ENCODE measurements at places on chromosomes 1 and 21.

DNA sequence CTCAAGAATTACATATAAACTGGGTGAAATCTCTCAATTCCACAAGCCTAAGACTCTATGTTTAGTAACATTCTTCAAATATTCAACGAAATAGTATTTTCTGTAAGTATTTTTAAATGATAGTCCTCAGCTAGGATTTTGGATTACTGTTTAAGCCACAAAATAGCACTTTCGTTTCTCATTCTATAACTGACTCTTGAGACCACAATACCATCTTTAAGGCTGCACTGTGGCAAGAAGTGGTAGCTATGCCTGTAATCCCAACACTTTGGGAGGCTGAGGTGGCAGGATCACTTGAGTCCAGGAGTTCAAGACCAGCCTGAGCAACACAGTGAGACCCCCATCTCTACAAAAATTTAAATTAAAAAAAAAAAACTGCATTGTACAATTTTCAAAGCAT lies 126.7 kb downstream of the CDC42BPA start:
- DNase-seq: no peak

DNA sequence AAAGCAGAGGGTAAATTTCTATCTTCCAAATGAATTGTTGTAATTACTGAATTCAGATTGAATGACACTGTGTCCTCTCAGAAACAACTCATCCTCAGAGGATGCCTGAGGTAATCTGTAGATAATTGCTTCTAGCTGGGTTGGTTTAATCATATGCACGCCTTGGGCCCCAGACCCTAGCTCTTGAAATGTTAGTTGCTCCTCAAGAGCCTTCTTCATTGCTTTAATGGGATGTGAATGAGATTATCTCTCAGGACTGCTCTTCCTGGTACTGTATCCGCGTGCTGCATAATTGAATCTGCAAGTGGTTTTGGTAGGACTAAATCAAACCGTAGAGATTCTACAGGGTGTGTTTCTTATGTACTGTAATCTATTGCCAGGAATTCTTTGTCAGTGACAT lies 569.3 kb upstream of the NEGR1 start:
- DNase-seq: no peak

GRCh38 chr1:116291024-116291423 lies 82.0 kb upstream of the ATP1A1 start:
- no peak for DNase-seq

DNA sequence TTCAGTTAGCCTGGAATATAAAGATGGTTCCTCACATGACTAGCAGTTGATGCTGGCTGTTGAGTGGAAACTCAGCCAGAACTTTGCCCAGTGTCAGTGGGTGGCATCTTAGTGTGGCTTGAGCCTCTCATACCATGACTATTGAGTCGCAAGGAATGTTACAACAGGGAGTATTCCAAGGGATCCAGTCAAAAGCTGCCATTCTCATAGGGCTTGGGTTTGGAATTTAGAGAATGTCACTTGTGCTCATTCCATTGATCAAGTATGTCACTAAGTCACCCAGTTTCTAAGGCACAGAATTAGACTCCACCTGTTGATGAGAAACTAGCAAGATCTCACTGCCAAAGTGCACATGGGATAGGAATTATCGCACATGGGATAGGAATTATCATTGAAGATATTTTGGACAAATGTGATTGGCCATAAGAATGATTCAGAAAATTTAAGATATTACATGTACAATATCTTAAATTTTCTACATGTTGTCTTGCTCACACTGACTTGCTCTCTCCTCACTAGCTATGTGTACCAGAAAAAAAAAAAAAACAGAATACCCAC lies 1290.7 kb upstream of the ADGRL2 start:
- no peak for DNase-seq

- no peak for DNase-seq
Observed at GRCh38 chr1:41583658-41584547, 99.4 kb upstream of the EDN2 start.

DNA sequence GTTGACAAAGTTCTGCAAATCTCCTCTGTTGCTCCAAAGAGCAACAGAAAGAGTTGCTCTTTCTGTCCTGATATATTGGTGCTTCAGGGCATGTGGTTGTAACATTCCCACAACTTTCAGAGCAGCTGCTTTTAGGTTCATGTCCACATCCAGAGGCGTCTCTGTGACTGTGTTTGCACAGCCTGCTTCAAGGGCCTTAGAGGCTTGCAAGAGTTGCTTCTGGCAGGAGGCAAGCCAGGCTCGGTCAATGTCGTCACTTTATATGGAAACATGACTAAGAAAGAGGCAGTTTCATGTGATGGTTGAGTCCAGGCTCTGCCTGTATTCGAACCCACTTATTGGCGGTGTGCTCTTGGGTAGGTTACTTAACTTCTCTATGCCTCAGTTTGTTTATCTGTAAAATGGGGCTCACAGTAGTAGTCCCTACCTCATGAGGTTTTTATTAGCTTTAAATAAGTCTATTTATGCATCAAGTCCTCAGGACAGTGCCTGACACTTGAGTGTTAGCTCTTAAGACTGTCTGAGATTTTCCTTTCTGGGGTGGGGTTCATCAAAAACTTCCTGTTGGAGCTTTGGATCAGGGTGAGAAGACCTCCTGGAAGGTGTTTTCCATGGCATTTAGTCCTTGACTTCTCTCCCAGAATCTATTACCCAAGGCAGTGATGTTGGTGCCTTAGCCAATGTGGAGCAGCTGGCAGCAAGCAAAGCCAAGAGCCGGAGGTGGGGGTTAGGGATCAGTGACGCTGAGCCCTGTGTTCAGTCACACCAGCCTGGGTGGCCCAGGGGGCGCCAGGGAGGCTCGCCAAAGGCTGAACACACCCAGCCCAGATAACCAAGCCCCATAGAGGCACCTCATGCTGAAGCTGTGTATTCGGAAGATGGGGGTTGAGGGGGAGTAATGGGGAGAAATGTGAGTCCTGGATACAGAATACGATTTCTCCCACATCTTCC lies 18.9 kb downstream of the LHX4 start:
- DNase-seq: no peak

DNA sequence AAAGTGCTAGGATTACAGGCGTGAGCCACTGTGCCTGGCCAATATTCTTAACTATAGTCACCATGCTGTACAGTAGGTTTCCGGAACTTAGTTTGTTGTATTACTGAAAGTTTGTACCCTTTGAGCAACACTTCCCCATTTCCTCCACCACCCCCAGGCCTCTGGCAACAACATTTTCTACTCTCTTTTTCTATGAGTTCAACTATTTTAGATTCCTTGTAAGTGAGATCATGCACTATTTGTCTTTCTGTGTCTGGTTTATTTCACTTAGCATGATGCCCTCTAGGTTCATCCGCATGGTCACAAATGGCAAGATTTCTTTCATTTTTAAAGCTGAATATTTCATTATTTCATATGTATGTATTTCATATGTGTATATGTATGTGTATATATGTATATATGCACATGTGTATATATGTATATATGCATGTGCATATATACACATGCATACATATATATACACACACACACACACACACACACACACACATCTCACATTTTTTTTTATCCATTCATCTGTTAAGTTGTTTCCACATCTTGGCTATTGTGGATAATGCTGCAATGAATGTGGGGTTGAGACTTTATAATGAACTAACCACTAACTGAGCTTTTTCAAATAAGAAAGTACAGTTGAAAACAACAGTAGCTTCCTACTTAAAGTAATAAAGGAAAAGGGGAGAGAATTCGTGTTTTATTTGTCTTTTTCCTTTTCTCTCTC lies 256.8 kb upstream of the C1orf105 start:
- no peak for DNase-seq

DNA sequence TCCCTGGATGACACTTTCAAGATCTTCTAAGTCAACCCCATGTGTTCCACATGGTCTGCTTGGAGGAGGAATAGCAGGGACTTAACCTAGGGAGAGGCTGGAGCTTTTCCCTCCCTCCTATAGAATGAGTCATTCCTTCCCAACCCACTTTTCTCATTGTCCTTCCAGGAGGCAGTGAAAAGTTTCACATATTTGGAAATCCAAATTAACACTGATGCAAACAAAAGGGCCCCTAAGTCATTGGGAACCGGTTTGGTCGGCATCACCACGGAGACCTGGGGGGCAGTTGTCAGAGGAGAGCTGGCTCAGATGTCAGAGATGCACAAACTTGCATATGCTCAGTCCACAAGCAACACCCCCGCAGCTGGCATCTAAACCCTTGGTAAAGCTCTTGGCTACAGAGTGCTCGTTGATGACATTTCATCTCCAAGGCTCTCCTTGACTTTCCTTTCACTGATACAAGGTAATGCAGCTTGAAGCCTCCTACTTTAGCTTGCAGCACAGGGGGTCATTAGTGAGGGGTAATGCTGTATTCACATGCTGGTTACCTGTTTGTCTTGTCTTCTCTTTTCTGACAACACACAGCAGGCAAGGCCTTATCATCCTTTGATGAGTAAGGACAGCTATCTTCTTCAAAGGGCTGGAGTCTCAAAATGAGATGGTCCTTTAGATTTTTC lies 12.3 kb upstream of the LRRC8D start:
- DNase-seq: no peak

DNA sequence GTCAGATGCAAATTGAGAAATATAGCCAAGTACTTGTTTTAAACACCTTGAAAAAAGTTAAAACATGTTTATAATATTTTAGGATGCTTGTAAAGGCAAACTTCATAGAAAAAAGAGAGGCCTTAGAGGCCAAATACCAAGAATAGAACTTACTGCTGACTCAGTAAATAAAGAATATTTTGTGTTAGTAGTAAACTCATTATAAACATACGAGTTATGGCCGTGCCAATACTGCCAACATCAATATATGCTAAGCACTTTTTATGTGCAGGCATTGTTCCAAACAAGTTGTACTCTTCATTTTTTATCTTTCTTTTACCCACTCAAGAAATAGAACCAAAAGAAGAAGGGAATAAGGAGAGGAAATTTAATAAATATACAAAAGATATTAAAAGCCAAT lies 705.9 kb upstream of the NCAM2 start:
- DNase-seq: no peak

DNA sequence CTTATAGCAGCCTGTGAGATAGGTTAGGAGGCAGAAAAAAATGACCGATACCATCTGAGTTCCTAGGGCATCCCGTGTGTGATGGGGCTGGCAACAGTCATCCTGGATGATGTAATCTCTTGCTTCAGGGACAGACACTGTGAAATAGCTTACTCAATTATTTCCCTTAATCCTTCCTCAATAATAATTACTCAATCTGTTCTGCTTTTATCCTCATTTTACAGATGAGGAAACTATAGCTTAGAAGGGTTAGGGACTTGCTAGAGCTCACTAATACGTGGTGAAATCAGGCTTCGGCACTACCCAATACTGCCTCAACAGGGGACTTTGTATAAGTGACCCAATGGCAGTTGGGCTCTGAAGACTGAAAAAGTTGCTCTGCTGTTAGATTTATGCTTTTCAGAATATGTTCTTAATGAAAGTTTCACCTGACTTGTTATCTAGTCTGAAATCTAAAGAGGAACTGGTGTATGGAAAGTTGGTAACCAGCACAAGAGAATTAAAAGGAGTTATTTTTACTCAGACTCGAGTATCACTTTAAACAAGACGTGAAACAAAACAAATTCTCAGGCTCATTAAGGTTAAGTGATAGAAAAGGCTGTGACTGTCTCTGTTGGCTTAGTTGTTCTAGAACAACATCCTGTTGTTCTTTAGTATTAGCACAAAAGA lies 14.4 kb downstream of the CD55 start:
- DNase-seq: no peak

- DNase-seq: no peak
Observed at GRCh38 chr1:92848201-92848600, 16.4 kb downstream of the RPL5 start.

DNA sequence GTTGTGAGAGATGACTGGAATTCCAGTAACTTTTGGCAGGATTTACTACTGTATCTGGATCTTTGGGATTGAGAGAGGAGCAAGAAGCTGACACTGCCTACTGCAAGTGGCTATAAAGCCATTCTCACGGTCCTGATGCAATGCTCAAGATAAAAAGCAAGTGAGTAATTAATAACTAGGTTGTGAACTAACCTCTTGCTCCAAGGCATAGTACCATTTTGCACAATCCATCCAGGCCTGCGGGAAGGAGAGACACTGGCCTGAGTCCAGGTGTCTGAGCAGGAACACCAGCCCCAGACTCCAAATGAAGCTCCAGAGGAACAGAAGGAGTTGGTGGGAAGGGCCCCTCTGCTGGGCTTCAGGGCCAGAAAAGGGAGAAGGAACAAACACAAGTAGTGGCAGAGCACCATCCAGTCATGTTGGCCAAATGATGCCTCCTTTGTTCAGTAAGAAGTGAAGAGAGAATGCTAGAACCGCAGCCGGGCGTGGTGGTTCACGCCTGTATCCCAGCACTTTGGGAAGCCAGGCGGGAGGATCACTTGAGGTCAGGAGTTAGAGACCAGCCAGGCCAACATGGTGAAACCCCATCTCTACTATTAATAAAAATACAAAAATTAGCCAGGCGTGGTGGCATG lies 9.9 kb upstream of the SLC45A3 start:
- no peak for DNase-seq
